ENCODE measurements at places on chromosomes 1 and 21.

DNA sequence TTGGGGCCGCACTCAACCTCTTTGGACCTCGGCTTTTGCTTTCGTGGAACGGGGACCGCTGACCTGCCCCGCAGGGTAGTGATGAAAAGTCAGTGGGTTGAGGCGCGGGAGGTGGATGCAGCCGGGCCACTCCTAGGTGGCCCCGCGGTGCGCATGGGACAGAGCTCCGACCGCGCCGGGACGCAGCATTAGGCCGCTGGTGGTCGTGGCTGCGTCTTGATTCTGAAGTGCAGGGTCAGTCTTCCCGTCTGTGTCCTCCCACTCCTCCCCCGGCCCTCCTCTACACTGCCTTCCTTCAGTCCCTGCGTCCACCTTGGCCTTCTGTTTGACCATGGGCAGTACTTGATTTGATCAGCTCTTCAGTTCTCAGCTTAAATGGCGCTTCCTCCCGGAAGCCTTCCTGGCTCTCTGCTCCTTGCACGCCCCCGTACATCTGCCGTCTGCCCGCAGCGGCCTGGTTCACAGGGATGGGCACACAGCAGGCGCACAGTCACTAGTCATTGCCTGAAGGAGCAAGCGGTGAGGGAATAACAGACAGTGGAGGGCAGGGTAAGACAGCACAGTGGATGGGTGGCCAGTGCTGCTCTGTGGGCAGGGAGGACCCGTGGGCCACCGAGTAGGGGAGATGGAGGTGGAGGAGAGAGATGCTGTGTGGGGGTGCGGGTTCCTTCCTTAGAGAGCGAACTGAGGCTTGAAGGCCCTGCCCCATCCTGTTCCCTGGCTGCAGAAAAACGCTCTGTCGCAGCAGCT lies 633 bp downstream of the THEMIS2 start:
- no peak for DNase-seq

DNA sequence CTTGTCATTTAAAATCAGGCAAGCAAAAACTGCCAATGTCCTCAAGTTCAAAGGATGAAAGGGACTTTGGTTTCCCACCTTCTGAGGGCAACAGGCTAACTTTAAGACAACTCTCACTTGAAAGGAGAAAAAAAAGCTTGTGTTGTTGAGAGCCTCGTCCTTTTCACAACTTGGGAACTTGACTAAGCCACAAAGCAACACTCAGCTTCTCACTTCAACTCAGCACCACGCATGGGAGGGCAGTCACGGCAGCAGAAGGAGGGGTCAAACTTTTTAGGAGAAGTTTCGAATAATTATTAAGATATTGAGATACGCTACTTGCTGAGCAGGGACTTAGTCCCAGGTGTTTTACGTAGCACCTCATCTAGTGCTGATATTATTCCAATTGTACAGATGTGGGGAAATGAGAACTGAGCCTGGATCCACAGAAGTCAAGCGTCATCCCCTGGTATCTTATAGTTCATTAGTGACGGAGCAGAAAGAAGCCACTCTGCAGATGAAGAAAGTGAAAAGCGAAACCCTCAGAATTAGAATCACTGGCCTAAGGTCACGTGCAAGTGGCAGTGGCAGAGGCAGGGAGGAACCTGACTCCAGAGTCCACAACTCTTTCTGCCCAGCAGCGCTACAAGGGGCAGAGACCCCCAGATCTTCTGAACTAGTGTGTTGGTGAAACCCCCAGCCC lies 83.6 kb downstream of the JAK1 start:
- DNase-seq, result no peak

DNA sequence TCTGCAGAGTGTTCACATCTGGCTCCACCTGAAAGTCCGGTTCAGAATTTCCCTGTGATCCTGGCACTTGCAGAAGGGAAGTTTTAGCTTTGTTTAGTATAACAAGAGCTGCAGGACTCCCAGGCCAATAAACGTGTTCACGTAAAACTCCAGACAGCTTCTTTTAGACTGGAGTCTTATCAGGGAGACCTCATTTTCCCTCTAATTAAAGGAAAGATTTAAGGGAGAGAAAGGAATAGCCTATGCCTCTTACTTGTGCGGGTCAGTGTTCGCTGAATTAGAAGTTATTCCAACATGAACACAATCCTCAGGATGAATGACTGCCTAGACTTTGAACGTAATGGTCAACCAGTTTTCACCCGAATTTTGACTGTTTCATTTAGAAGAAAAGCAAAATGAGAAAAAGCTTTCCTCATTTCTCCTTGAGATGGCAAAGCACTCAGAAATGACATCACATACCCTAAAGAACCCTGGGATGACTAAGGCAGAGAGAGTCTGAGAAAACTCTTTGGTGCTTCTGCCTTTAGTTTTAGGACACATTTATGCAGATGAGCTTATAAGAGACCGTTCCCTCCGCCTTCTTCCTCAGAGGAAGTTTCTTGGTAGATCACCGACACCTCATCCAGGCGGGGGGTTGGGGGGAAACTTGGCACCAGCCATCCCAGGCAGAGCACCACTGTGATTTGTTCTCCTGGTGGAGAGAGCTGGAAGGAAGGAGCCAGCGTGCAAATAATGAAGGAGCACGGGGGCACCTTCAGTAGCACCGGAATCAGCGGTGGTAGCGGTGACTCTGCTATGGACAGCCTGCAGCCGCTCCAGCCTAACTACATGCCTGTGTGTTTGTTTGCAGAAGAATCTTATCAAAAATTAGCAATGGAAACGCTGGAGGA lies 202.1 kb upstream of the SGIP1 start:
- DNase-seq, result no peak

- DNase-seq, result no peak
Measured at GRCh38 chr1:105872817-105873216, 1183.7 kb upstream of the PRMT6 start.

DNA sequence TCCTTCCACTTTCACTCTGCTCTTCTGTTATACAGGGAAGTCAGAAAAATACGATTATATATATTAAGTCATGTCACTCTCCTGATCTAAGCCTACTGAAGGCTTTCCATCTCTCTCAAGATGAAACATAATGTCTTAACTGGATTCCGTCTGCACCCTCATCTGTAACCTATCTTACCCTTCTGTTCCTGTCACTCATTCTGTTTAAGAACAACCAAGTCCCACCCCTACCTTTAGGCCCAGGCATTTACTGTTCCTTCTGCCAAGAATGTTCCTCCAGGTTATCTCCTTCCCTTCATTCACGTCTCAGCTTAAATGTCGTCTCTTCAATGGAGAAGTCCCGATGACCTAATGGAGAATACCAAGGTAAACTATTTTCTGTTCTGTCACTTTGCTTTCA lies 1802.4 kb downstream of the MRPL39 start:
- no peak for DNase-seq

DNA sequence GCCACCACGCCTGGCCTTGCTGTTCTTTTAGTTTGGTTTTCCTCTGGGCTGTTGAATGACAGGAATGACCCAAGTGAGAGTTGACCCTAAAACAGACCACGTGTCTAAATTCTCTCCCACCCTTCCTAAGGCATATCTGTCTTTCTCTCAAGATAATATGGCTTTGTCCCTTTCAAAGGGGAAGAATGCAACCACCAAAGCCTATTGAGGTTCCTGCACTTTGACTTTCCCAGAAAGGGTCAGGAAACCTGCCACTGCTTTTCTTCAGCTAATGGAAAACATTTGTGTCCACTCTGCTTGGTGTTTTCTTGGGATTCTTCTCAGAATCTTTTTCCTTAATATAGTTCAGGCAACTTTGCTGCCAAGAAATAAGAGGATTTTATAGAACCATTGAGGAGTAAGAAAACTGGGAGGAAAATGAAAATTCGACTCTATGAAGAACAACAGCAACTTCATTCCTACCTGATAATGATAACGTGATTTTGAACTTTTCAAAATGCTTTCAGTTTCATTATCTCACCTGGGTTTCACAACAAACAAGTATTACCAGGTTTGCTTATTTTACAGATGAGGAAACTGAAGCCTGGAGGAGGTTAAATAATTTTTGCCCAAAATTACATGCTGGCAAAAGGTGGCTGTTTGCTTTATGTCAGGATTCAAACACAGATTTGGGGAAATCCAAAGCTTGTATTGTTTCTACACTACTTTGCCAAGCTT lies 6.9 kb downstream of the PLPP3 start:
- DNase-seq, result no peak

DNA sequence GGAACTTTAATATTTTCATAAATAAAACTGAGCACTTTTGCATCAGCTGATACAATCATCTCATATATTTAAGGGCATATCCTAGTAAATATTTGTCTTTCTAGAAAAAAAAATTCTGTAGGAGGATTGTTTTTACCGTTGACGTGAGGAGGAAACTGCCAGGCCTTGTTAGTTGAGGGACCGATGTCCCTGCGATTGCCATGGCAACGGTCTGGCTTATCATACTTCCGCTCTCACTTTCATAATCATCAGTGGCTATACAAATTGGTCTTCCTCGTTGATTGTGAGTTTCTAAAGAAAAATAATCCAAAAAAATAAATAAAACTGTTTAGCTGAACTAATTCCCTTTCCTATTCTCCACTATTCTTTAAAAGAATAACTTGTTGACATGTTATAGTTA lies 69.3 kb upstream of the ANGPTL3 start:
- DNase-seq, result no peak

- DNase-seq, result no peak
Measured at GRCh38 chr1:46755121-46755520, 36.2 kb upstream of the EFCAB14 start.

DNA sequence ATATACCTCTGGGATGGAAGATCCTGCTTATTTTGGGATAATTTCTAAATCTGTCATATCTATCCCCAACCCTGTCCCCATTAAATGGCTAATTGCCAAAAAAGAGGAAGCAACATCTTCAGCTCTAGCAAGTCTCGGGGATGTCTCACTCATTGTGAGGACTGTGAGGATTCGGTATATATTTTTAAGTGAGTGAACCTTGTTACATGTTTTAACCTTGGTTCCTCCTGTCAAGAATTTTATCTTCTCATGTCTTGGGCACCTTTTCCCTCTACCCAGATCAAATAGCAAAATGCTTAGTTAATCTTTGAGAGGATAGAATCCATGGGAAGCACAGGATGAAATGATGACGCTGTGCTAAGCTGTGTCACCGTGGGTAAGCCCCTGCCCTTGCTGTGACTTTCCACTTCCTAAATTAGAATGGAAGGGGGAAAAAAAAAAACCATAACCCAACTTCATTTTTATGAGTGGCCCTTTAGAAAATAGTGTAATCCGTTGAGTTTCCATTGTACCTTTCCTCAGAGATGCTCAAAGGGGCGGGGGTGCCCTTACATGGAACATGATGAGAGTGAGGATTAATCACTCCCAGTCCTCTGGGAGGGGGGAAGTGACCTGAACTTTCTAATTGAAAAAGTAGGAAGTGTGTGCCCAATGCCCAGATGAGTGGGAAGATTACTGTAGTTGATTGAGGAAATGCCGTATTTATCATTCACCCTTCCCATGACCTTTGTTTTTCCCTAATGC lies 7.6 kb downstream of the ATP1A1 start:
- DNase-seq, result no peak

DNA sequence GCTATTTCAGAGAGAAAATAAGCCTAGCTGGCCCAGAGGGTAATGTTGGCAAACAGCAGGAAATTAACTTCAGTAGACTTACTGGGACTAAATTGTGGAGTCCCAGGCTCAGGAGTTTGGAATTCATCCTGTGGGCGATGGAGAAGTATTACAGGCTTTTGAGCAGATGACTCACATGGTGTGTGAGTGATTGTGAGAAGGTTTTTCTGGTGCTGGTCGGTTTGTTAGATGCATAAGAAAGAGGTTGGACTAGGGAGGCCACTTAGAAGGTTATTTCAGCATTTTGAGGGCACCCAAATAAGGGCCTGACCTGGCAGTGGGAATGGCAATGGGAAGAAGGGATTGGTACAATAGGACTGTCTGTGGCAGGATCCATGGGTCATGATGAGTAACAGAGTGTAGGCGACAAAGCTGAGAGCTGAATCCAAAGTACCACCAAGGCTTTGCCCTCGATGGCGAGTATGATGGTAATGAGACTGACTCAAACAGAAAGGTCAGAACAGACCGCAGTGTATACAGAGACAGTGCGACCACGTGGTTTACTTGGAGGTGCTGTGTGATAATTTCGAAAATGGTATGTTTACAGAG lies 69.2 kb upstream of the KIF26B start:
- DNase-seq, result no peak

DNA sequence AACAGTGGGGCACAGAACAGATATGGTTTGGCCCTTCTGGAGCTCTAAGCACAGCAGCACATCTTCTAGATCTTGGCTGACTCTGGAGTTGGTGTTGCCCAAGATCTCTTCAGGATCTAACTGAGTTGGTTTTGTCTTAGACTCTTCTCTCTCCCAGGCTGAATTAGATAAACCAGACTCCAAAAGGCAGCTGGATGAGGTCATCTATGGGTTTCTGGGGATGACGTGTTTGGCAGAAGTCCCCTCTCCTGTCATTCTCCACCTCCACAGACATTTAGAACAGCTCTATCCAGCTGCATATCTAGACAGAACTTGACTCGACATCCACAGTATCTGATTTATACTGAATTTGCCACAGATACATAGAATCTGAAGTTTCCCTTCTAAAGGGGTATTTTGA lies 75.3 kb downstream of the ST6GALNAC5 start:
- no peak for DNase-seq

- no peak for DNase-seq
Measured at GRCh38 chr21:25938658-25939395, 204.1 kb downstream of the GABPA start.

GRCh38 chr1:221793439-221794078 lies 51.7 kb upstream of the DUSP10 start:
- no peak for DNase-seq
